ENCODE measurements at places on chromosomes 4 and X.

DNA sequence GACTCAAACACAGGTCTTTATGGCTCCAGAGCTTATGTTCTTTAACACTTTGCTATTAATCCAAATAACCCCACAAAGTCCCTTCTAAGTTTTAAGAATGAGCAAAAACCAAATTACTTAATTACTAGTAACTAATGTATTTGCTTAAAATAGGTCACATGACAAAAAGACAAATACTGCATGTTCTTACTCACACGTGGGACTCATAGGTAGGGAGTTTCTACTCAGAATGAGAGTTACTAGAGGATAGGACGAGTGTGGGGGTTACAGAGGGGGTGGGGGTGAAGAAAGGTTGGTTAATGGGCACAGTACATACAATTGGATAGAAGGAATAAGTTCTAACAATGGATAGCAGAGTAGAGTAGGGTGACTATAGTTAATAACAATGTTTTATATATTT lies 5.8 kb downstream of the RPS6KA3 start:
- no peak for DNase-seq

GRCh38 chr4:21869978-21870745 lies 78.4 kb downstream of the KCNIP4 start:
- no peak for DNase-seq

- DNase-seq, result peak; percentile 2
Observed at GRCh38 chr4:41989994-41990364, 351 bp upstream of the SLC30A9 start.

DNA sequence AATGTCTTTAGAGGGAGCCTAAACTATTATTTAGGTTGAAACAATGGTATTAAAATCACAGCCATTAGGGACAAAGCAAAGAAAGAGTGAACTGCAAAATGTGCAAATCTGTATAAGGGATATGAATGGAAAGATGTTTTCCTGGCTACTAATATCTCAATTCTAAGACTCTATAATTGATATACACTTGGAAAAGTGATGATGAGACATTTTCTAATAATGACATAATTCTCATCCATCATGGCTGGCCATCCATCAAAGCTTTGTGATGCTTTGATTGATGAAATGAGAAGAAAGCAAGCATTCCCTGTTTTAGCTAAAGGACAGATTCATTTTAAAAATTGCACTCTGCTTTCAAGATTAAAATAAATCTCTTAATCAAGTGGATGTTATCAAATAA lies 965.5 kb upstream of the IGFBP7 start:
- DNase-seq, result no peak

Data from activated T-helper 1 cell treated with anti-CD3 and anti-CD28 coated beads, Interleukin-12 subunit alpha, Interleukin-12 subunit beta, Interleukin-2, Interleukin-4 antibody, amounts not matched to agents 30 ng/mL and 10 ng/mL and 1 ng/mL, durations not matched to agents 14 hours and 24 hours and 36 hours (primary cell).